ENCODE measurements at places on chromosomes 3 and 15.

GRCh38 chr3:34361921-34362320 lies 563.5 kb downstream of the PDCD6IP start:
- no peak for DNase-seq

- no peak for DNase-seq
Observed at GRCh38 chr3:183370391-183370790, 58.0 kb downstream of the MCF2L2 start.

GRCh38 chr15:29632671-29633406 lies 189.4 kb downstream of the TJP1 start:
- DNase-seq, result no peak

- no peak for DNase-seq
Observed at GRCh38 chr3:13898346-13898745, 18.5 kb upstream of the WNT7A start.

GRCh38 chr3:10006762-10007090 lies 19.5 kb upstream of the FANCD2 start:
- no peak for DNase-seq

DNA sequence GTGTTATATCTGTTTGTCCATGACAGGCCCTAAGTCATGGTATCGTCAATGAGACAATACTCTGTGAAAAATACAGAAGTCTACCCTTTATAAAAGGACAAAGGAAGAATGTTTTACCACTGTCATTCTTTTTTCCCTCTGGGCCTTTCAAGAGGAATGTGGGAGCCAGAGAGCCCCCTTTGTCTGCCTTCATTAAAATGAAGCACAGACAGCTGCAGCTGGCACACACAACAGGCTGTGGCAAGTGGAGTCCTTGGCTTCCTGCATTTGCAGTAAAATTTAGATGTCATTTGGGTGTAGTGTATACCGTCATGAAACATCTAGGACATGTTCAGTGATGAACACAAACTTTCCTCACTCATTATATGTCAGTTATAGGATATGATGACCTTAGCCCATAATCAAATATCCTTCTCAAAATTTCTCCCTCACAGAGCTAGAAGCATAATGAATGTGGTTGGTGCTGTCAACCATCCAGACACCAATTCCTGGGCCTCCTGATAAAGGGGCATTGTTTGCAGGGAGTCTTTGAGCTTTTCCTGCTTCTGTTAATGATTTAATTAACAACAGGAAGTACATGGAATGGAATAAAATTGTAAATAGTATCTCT lies 76.4 kb downstream of the DHX36 start:
- peak; percentile 23 for DNase-seq

DNA sequence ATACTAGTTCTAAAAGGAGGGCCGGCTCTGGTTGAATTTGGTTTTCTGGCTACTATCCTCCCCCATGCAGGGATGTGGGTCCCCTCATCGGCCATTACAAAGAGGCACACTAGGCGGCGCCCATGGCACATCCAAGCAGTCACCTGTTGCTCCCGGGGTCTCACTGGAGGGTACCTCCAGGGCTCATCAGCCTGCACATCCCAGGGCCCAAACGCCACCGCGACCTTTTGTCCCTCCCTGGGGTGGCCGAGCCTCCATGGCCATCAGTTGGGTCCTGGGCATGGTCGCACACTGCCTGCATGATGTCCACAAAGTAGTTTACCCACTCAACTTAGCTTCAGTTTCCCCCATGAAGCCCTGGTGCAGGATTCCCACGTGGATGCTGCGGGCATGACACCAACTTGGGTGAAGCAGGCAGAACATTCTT lies 28.3 kb downstream of the IDH3A start:
- DNase-seq, result no peak

DNA sequence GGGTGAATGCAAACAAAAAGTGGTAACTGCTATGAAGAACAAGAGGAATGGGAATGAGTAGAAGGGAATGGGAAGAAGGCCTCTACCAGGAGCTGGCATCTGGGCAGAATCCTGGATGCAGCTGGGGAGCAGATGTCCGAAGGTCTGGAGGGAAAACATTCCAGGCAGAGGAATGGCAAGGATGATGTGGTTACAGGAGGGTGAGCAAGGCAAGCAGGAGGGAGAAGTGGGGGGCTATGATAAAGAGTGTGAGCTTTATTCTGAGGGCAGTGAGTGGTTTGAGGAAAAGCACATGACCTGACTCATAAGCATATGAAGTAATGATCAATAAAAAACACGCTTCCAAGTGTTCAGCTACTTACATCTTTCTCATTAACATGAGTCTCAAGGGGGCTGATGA lies 17.1 kb downstream of the SKIC8 start:
- DNase-seq, result no peak

GRCh38 chr3:31164381-31164780 lies 269.9 kb upstream of the GADL1 start:
- no peak for DNase-seq

- DNase-seq, result no peak
Observed at GRCh38 chr15:68528626-68529290, 50.0 kb upstream of the CORO2B start.

- DNase-seq, result no peak
Observed at GRCh38 chr15:42140383-42141070, 15.9 kb downstream of the PLA2G4F start.

GRCh38 chr15:100949691-100950090 lies 30.5 kb downstream of the LRRK1 start:
- no peak for DNase-seq

GRCh38 chr15:78069052-78069414 lies 8.5 kb downstream of the TBC1D2B start:
- DNase-seq, result no peak

DNA sequence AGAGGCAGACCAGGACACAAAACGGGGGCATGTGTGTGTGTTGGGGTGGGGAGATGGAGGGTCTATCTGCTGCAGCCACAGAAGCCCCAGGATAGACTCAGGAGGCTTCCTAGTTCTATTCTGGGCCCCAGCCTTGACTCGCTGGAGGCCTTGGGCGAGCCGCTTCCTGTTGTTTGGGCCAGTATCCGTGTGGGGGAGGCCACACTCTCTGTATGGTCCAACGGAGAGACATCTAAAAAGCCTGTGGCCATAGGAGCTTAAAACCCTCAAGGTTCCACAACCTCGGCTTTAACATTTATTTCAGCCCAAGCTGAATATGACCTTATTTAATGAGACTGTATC lies 32.8 kb downstream of the POC1A start:
- DNase-seq, result no peak

DNA sequence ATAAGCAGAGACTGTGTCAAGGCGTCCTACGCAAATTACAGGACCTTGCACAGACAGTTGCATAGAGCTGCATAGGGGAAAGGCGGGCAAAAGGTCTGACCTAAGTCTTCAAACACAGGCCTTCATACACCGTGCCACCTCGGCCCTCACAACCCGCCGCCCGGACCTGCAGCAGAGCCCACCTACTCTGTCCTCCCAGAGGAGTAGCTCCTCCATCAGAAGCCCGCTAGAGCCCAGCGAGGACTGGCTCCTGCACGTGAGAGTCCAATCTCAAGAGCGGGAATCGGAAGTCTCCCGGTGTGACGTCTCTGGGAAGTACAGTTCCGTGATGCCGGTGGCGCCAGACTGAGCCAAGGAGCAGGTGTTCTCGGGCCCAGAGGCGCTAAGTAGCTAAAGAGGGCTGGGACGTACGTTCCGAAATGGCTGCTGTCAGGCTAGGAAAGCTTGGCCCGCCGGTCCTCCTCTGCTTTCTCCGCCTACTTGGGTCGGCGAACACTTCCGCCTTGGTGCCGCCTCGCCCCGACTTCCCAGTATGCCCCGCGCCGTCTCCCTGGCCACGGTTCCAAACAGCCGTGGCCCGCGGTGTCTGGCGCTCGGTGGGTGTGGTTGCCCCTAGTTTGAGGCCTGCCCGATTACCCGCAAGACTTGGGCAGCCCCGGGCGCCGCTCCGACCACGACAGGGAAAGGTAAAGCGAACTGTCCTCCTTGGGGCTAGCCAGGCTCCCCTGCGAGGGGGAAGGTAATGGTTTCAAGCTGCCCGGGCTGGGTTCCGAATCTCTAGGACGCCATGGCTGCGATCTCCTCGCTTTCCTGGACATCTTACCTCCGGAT lies at the start of the genes ASTE1 and NEK11:
Gene ASTE1, minus strand, starts transcription at position 505 of the 831 bp plus-strand sequence. CDS start 1,519 bp downstream, outside the sequence.
Gene NEK11, plus strand, starts transcription at position 557 of the 831 bp plus-strand sequence. CDS start 2,832 bp downstream, outside the sequence.
- DNase-seq, result peak; percentile 74

- DNase-seq, result no peak
Observed at GRCh38 chr15:73482166-73482565, 39.2 kb downstream of the REC114 start.

- DNase-seq, result no peak
Observed at GRCh38 chr3:37520907-37521341, 340.8 kb upstream of the CTDSPL start.

DNA sequence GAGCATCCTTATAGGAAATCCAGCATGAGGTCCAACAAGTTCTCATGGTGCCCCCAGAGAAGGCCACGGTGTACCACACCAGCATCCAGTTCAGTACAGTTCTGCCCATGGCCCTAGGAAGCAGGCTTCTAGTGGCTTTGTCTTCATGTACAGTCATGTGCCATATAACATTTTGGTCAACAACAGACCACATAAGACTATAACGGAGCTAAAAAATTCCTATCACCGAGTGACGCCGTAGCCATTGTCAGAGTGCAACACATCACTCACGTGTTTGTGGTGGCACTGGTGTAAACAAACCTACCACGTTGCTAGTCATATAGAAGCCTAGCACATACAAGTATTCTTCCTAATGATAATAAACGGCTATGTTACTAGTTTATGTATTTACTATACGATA lies 209.0 kb downstream of the ARRDC4 start:
- DNase-seq, result no peak

GRCh38 chr3:144556392-144556791 lies 584.8 kb downstream of the DIPK2A start:
- DNase-seq, result no peak

DNA sequence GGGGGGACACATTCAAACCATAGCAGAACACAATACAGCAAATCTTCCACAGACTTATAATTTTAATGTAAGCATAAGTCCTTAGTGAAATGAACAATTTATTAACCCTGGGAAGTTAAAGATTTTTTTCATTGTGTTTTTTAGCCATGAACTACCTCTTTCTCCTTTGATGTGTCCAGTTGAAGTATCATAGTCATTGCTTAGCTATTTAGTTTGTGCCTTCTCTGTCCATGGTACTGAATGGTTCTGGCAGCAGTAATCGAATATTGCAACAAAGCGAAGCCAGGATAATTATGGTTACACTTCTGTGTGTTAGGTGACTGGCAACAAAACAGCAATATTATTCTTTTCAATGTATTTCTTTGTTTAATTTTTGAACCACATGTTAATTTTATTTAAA lies 403.0 kb upstream of the ONECUT1 start:
- DNase-seq, result no peak

DNA sequence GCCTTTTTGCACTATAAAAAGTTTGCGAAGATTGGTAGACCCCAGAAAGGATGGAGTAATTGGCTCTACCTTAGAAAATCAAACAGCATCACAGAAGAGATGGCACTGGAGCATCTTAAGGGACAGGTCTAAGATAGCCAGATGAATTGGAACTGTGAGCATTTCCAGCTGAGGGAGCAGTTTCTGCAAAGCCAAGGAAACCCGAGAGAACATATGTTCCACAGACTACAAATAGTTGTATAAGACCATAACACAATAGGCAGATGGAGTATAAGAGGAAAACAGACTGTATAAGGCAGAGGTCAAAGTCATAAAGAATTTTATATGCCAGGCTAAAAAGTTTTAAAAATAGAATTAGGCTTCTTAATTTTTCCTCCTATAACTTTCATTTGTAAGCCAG lies 46.0 kb downstream of the TSC22D2 start:
- no peak for DNase-seq

GRCh38 chr15:88797663-88798339 lies 5.4 kb upstream of the ACAN start:
- DNase-seq, result no peak

DNA sequence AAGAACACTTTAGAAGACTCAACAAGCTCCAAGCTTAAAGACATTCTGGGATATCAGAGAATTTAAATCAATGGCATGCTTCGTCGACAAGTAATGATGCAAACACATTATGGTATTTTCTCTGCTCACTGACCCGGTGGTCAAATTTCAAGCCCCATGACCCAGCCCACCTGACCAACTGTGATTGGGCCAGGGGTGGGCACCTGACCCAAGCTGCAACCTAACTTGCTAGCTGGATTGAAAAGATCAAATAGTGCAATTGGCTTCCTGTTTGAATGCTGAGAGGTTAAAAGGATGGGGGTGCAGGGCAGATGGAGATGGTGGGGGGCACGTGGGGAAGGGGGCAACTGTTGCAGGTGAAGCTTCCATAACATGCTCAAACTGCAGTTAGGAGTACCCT lies 250.4 kb downstream of the CLSTN2 start:
- no peak for DNase-seq

GRCh38 chr15:28975766-28976179 lies 90.0 kb downstream of the APBA2 start:
- DNase-seq, result peak; percentile 36

- no peak for DNase-seq
Observed at GRCh38 chr3:37852097-37852496, 9.6 kb upstream of the CTDSPL start.

GRCh38 chr3:180403156-180403555 lies 198.8 kb upstream of the TTC14 start:
- DNase-seq, result no peak

DNA sequence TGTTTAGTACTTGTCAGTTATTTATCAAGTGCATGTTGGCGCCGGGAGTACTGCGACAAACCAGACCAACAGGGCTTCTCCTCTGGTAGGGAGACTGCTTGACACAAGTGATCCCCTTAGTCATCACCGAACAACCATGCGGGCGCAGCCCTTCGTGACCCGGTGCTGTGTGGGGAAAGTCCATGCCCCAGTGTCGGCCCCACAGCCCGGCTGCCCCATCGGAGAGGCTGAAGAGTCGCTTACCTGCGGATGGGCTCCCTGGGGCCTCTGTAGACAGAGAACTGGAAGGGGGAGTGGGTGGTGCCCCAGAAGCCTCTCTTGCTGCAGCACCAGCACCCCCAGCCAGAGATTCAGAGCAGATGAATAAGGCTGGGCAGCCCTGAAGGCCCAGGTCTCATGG lies 90.3 kb upstream of the PRR23E start:
- DNase-seq, result no peak

- DNase-seq, result no peak
Observed at GRCh38 chr3:169992781-169993180, 26.2 kb downstream of the SEC62 start.

- no peak for DNase-seq
Observed at GRCh38 chr3:117752984-117753717, 1043.6 kb downstream of the TUSC7 start.

DNA sequence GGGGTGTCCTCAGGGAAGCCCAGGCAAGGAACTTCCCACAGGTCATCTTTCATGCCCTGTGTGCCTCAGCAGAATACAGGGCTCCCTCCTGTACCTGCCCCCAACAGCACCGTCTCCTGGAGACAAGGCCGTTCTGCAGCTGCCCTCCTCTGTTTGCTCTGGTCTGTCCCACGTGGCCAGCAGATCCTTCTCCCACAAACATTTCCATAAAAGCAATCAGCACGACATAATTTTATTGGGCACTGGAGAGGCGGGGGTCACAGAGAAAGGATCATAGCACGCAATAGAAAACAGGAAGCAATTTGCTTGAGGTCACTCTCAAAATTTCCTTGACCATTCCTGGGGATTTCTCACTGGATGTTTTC lies 29.4 kb downstream of the STARD5 start:
- DNase-seq, result peak; percentile 71

GRCh38 chr3:13160619-13161018 lies 87.4 kb upstream of the IQSEC1 start:
- no peak for DNase-seq

Measured in NCI-H526 treated with DMSO at 0.1 percent for 48 hours (cell line).